ENCODE measurements at places on chromosomes 1 and 21.

- no peak for DNase-seq
Measured at GRCh38 chr21:36199021-36199420, 42.4 kb downstream of the DOP1B start.

GRCh38 chr1:81329041-81329440, 471.7 kb upstream of the ADGRL2 start:
- no peak for DNase-seq

- no peak for DNase-seq
Measured at GRCh38 chr1:8373581-8374241, 55.8 kb downstream of the SLC45A1 start.

- no peak for DNase-seq
Measured at GRCh38 chr1:211305044-211305443, 21.6 kb upstream of the TRAF5 start.

- no peak for DNase-seq
Measured at GRCh38 chr1:163291461-163291860, 30.3 kb upstream of the NUF2 start.
